ENCODE measurements at places on chromosomes 3 and 15.
A peak's percentile ranks its signal among the peaks of the same experiment; 100 is the strongest.

DNA sequence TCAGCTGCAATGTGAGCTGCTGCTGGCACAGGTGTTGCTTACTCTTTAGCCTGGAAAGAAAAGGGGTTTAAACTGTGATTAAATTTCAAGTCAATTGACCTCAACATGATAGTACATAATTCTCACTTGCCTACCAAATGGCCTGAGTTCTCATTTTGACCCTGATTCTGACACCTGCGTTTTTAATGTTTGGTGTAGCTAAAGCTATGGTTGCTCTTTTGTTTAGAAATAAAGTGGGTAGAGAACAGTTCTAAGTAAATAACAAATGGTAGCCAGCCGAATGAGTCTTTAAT lies 100.8 kb upstream of the SOX2 start:
- no peak for DNase-seq

GRCh38 chr3:160801386-160802118 lies 45.5 kb downstream of the PPM1L start:
- no peak for DNase-seq

DNA sequence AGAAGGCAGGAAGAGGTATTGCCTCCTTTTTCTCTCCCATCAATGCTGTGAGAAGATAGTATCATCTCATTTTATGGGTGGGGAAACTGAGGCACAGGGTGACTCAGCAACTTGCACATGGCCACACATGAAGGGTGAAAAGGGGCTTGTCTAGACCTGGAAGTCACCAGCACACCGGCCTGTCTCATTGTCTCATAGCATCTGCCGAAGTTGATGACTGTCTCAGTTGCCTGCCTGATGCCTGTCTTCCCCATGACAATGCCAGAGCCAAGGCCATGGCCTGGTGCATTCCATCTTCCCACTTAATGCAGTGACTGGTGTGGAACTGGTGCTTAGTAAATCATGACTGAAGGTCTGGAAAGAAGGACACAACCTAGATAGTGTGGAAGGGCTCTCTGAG lies 27.9 kb upstream of the PRR23E start:
- DNase-seq = no peak

- no peak for DNase-seq
Observed at GRCh38 chr15:31472636-31473384, 146.2 kb downstream of the KLF13 start.

- DNase-seq = no peak
Observed at GRCh38 chr3:33173103-33173502, 45.5 kb downstream of the SUSD5 start.

GRCh38 chr3:4614070-4614469 lies 120.9 kb downstream of the ITPR1 start:
- DNase-seq = no peak

DNA sequence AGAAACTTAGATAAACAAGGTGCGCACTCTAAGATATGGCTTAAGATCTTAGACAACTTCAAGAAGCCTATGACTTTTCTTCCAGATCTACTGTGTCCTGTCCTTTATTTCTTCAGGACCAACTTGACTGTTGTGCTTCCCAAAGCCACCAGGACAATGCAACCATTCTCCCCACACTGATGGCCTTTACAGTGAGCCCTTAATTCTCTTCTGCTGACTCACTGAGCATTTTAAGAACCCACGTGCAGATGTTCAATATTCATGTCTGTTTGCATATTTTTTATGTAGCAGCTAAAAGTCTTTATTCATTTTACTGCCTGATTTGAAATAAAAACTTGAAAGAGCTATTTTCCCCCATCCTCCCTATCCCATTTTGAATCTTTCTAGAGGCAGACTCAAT lies 103.3 kb upstream of the SLC2A2 start:
- DNase-seq = peak; percentile 13

DNA sequence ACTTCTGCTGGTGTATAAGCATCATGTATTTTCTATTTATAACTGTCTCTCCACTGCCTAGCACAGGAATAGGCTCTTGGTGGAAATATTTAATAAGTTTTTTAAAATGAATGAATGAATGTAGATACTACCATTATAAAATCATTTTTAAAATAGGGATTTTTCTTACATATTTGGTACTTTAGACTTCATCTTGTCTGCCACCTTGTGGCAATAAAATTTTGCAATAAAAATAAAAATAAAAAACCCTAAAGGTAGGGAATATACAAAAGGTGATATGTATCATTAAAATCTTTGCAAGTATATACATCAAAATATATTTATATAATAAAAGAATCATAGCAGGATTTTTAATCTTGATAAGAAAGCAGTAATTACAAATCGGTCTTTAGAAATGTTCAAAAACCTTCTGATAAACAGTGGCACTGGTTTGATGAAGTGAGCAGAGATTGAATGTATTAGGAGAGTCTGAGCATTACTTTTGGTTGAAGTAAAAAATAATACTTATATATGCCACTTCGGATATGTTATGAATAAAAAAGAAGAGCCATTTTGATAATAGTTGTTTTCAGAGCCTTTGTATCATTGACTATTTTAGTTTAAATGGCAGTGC lies 95.2 kb downstream of the SPATA16 start:
- no peak for DNase-seq

DNA sequence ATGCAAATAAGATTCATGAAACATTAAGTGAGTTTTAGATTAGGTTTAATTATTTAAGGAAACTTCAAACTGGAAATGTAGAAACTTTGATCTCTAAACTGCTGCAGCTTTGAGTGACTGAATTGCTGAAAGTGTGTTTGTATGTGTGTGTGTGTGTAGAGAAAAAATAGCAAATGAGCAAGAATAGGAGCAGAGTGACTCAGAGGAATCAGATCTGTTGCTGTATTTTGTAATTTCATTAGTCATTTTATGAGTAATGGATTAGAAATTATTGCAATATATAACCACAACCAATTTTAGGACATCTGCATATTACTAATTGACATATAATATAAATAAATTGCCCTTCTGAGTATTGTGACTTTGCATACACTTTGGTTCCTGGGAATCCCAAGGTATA lies 52.8 kb upstream of the SLC9A9 start:
- DNase-seq = no peak

DNA sequence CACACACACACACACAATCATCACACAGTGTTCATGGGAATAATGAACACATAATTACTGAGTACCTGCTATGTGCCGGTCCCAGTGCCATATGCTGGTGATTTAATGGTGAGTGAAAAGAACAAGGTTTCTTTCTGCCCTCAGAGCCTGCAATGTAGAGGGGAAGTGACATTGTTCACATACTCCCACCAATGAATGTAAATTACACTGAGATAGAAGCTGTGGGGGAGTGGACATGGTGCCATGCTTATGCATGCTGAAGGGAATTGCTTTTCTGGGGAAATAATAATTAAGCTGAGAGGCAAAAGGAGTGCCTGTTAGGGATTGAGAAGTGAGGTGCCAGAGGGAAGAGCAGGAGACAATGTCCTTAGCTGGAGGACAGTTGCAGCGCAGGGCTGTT lies 175.1 kb downstream of the MFSD1 start:
- DNase-seq = no peak

DNA sequence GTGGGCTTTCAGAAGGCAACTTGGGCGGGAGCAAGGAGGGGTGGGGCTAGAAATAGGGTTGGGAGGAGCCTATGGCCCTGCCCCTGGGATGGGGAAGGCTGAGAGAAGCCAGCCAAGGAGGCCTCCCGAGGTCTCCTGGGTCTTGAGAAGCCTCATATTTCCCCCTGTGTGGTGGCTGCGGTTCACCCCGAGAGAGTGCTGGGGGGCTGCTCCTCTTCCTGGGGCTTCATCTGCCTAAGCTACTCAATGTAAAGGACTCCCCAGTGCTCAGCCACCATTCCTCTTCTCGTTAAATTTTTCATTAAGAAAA lies 174.3 kb downstream of the SMAD6 start:
- no peak for DNase-seq

DNA sequence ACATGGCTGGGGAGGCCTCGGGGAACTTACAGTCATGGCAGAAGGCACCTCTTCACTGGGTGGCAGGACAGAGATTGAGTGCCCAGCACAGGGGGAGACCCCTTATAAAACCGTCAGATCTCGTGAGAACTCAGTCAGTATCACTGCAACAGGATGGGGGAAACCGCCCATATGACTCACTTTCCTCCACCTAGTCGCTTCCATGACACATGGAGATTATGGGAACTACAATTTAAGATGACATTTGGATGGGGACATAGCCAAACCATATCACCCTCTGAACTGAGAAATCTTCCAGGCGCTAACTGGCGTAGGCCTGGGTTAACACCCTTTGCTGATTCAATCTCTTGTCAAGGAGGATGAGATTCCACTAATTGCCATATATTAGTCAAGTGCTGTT lies 392.3 kb downstream of the FEZF2 start:
- no peak for DNase-seq

GRCh38 chr15:51737522-51738305 lies at the start of gene LYSMD2:
LYSMD2 (minus strand) TSS chr15:51737655; CDS start chr15:51737622, 33 bp downstream.
- no peak for DNase-seq

DNA sequence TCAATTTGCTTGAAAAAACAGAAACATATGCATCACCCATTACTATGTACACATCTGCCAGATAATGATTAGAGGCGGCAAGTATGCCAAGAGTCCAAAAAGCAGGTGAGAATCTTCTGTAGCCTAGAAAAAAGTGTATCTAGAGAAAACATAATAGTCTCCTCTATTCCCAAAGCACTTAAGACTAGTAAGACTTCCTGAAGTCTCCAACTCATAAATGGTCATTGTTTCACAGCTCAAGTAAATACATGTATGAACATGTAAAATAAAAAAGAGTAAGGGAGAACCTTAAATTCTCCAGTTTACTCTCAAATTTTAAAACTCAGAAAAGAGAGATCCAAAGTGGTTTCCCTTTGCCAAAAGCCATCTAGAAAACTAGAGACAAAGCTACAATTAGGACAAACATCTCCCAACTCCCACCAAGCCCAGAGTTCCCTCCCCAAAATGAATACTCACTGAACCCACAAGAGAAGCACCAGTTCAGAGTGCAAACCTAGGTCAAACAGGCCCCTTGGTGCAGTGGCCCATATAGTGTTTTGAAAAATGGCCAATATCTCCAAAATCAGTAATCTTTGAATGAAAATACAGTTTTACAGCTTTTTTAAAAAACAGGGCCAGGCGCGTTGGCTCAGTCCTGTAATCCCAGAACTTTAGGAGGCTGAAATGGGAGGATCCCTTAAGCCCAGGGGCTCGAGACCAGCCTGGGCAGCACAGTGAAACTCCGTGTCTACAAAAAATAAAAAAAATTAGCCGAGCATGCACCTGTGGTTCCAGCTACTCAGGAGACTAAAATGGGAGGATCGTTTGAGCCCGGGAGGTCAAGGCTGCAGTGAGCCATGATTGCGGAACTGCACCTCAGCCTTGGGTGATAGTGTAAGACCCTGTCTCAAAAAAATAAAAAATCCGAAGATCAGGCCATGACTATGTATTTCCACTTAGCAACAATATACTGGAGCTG lies 11.0 kb upstream of the MAP4 start:
- DNase-seq = no peak

DNA sequence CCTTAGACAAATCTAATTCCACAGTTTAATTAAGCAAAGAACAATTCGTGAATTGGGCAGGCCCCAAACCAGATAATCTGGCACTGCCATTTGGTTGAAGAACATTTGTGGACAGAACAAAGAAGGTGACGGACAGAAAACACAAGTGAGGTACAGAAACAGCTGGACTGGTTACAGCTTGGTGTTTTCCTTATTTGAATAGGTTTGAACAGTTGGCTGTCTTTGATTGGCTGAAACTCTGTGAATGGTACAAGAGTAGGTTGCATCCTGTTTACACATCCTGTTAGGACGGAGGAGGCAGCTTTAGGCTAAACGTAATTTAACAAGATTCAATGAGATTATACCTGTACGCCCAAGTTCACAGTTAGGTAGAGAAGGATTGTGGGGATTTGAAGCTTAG lies 114.4 kb downstream of the LPP start:
- DNase-seq = no peak

DNA sequence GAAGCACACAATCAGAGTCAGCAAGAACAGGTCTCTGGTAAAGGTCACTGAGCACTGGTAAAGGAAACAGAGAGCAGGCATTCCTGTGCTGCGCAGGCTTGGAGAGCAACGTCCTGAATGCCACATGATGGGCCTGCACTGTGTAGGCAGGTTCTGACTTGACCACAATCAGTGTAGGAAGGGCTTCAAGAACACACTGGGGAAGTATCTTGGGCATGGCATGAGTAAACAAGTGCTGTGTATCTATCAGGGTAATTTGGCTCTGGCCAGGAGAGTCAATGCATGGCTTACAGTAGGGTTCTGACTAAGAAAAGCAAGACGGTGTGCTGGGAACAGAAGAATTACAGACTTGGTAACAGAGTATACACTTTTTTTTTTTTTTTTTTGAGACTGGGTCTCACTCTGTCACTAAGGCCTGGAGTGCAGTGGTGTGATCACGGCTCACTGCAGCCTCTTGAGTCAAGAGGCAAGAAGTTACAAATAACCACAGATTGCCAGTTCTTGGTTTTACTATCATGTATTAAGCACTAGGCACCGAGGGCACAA lies 30.6 kb downstream of the TBC1D2B start:
- DNase-seq = no peak
